ENCODE measurements at places on chromosomes 2 and 18.

DNA sequence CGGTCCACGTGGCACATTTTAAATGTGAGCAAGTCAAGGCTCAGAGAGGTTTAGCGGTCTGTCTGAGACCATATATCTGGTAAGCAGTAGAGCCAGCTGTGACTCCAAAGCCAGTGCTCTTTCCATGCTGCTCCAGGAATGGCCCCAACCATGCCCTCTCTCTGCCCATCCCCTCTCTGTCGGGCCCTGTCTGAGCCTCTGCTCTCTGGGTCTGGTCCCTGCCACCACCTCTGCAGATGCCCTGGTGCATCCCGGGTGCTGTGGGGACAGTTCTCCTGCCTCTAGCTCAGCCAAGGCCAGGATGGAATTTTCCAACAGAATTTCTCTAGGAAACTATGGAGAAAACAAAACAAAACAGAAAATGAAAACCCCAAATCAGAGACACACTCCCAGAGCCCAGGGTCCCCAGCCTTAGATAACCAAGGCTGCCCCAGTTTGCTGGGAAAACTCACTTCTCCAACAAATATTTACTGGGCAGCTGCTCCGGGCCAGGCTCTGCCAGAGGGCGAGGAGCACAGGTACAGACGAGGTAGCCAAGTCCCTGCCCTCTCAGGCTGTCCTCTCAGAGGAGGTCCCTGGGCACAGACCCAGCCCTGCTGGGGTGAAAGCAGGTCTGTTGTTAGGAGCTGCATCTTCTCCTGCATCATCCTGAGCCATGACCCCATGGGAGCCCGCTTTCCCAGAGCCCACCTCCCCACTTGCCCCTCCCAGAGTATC lies 9.2 kb downstream of the ADRA2B start:
- no peak for DNase-seq

GRCh38 chr18:11398625-11399024 lies 210.8 kb upstream of the SLC35G4 start:
- no peak for DNase-seq

GRCh38 chr18:2316751-2317696 lies 254.3 kb downstream of the METTL4 start:
- no peak for DNase-seq

GRCh38 chr2:233456111-233456510 lies 101.8 kb downstream of the DGKD start:
- DNase-seq: no peak

- no peak for DNase-seq
Observed at GRCh38 chr2:222504191-222504590, 79.8 kb downstream of the SGPP2 start.

DNA sequence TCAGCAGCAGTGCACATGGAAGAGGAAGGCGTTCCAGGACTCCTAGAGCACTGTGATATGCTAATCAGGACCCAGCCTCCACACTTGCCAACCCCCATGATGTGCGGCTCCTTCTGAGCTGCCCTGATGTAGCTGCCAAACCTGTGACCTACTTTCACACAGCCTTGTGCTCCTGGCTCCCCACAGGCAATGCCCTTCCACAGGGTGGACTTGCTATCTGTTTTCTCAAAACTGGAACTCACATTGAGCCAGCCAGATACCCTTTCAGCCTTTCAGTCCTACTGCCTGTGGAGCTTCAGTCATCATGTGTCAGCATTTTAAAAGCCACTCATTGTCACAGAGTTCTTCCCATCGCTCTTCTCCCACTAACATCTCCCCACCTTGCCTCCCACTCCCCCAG lies 181.6 kb downstream of the AFF3 start:
- no peak for DNase-seq

DNA sequence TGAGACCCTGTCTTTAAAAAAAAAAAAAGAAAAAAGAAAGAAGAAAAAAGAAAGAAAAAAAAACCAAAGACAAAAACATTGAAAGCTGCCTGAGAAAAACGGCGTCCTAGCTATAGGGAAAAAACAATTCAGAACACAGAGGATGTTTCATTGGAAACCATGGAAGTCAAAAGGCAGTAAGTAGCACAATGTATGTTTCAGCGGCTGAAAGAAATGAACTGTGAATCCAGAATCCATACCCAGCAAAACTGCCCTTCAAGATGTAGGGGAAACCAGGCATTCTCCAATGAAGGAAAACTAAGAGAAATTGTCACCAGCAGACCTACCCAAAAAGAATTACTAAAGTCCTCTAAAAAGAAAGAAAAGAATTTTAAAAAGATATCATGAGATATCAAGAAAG lies 27.6 kb downstream of the EVA1A start:
- no peak for DNase-seq

DNA sequence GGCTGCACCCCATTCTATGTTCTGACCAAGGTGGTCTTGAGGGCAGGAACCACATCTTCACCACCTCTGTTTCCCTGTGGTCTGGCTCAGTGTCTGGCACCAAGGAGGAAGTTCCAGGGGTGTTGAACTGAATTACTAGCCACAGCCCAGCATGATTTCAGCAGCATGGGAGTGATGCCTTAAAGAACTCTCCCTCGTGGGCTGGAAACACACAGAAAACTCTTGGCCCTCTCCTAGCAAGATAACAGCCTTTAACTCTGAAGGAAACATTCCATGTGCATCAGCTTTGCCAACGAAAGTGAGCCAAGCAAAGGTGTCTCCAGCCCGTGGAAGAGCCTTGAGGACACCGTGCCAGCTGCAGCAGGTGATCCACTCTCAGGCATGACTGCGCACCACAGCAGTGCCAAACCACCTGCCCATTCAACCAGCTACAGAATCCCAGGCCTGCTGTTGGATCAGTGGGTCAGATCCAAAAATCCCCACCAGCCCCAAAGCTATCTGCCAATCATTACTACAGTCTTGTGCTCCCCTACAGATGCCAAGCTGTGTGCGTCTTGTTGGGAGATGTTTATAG lies 124.8 kb downstream of the TTC32 start:
- DNase-seq: no peak

GRCh38 chr18:26422472-26423162 lies 125.7 kb downstream of the KCTD1 start:
- DNase-seq: no peak

DNA sequence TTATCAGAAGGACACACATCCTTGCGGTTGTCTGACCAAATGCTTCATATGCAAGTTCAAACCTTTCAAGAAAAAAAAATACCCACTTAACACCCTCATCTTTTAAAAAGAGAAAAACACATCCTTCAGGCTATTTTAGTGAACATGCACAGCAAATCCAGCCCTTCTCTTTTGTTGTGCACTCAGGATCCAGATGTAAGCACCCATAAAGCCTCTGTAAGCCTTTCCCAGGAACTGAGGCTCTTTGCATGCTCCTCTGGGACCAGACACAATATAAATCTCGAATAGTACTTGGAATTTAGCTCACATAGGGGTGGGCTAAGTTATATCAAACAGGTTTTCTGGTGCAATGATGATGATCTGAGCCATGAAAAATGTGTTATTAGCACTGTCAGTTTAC lies 308.8 kb upstream of the FAM98A start:
- no peak for DNase-seq

DNA sequence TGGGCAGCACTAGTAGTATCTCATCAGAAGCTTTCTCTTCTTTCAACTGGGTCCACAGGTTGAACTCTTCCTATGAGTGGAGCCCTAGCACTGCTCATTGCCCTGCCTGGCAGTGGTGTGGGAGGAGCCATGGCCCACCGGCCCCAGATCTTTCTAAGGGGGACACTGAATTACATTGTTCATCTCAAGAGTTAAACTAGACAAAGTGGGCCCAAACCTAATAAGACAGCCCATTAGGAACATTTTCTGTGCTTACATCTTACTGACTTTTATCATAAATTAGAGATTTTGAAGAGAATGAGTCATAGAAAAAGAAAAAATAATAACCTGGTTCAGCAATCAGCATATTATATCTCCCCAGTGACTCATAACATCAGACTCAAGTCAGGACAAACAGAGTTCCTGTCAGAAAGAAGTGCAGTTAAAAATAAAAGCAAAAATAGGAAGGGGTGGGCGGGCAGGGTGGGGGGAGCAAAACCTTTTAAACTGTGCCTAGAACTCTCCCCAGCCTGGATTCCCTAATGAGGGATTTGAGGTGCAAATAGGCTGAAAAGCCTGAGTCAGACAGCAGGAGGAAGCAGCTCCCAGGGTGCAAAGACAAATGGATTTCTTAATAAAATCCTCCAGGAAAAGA lies 161.6 kb upstream of the TRIB2 start:
- DNase-seq: peak; percentile 23

- DNase-seq: no peak
Observed at GRCh38 chr2:200765139-200765951, 46.4 kb upstream of the BZW1 start.

- no peak for DNase-seq
Observed at GRCh38 chr2:71907503-71907902, 240.2 kb downstream of the CYP26B1 start.

DNA sequence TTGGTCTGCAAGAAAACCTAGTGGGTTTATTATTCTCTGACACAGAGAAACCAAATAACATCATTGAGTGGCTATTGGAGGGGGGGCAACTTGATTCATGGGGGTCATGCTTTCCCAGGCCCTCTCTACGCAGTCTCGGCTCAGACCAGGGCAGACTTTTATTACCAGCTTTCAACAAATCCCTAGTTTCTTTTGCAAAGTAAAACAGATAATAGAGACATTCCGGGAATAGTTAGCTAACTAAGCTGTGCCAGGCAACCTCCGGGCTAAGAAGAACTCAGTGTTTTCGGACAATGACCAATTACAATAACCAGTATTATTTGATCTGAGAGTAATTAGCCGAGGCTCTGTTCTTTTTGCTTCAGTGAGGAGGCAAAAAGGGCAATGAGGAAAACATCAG lies 66.3 kb downstream of the CDK15 start:
- no peak for DNase-seq

DNA sequence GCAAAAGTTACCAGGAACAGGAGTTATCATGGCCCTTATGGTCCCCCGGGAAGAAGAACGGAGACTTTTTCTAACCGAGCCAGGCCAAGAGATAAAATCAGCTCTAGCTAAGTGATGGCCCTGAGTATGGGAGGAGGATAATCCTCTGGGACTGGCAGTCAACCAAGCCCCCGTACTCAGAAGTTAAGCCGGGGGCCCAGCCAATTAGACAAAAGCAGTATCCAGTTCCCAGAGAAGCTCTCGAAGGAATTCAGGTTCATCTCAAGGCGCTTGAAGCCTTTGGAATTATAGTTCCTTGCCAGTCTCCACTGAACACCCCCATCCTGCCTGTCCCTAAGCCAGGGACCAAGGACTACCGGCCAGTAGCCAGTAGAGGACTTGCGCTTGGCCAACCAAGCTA lies 365.3 kb upstream of the TCF4 start:
- DNase-seq: no peak

GRCh38 chr2:128533101-128533500 lies 214.4 kb upstream of the HS6ST1 start:
- no peak for DNase-seq

- no peak for DNase-seq
Observed at GRCh38 chr18:44594799-44595467, 85.8 kb upstream of the SETBP1 start.

GRCh38 chr2:205902041-205902899 lies 183.7 kb downstream of the INO80D start:
- DNase-seq: no peak

DNA sequence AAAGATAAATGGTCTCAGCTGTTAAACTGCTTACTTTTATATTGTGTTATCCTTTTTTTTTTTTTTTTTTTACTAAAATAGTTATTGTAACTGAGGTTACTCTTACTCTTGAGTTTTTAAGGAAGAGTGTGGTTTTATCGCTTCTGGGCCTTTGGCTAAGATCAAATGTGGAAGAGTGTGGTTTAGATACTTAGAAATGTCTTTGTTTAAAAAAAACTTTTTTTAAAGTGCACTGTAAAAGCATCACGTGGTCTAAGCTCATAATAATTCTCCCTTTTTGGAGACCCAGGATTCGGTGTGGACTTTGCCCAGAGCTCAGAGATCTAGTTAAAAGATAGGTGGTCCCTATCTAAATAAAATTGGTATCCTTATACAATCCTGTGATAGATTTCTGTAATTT lies 11.9 kb upstream of the OXER1 start:
- DNase-seq: no peak

GRCh38 chr2:126949775-126950174 lies 51.1 kb downstream of the TEX51 start:
- no peak for DNase-seq

- DNase-seq: no peak
Observed at GRCh38 chr2:105409717-105410116, 10.9 kb upstream of the FHL2 start.

- DNase-seq: no peak
Observed at GRCh38 chr2:47264143-47264542, 109.0 kb upstream of the STPG4 start.

DNA sequence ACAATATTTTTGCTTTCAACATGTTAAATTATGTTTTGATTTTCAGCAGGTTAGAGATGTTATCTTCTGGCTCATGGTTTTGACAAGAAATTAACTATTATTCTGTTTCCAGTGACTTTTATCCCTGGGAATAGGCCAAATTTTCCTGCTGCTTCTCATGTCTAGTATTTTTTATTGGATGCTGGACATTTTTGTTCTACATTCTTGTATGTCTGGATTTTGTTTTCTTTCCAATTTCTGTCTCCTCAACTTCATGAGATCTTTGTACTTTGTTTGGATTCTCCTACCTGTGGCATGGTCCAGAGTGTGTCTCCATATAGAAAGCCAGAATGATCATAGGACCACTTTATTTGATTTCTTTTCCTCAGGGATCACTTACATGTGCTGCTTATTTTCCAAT lies 33.1 kb upstream of the MYO1B start:
- no peak for DNase-seq

GRCh38 chr18:57062844-57063243 lies 84.0 kb upstream of the BOD1L2 start:
- no peak for DNase-seq

DNA sequence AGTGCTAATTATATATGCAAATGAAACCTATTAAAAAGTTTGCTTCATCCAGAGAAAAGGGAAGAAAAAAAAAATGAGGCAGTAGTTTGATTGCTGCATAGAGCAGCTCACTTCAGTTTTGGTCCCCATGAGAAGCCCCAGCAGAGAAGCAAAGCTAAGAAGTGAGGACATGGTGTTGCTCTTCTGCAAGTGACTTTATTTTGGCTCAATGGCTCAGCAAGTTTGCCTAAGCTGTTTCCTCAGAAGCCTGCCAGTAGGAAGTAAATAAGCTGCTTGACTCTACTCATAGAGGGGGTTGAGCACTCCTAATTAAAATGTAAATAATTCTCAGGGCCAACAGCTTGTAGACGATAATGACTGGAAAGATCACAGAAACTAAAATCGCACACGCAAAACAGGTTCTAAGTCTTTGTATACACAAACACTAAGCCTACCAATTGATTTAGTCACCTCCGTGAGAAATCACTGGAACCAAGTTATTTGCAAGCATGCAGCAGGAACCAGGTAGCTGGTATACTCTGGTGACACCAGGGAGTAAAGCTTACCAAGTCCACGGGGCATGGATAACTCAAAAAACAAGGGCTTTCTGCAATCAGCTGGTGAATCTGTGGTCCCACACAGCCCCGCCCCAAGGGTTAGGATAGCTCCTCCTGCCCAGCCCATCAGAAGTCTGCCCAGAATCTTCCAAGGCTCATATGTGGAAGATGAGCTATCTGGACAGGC lies 39.7 kb upstream of the NABP1 start:
- no peak for DNase-seq
